Smooth muscle cell of the pulmonary artery (primary cell): ENCODE measurements at places on chromosomes 12 and 14. TPM values are rescaled to one million over a fixed set of nuclear protein-coding genes. Genes with fewer than 3 reads are reported as not detected.

The CLEC4A gene
- total RNA-seq = 0.07 and 0.89 TPM in 2 replicates

The NID2 gene
- 183 and 734 TPM in 2 replicates for total RNA-seq

The SOX5 gene
- 3.0 and 6.6 TPM in 2 replicates for total RNA-seq

The LRP1-AS gene
- 0.20 TPM in 1 of 2 replicates, not detected in the other for total RNA-seq

The SP1 gene
- 36.0 and 38.2 TPM in 2 replicates for total RNA-seq

The TAS2R7 gene
- not detected in 2 replicates for total RNA-seq

The ATF7IP gene
- total RNA-seq = 19.1 and 27.2 TPM in 2 replicates

The GPHB5 gene
- total RNA-seq = not detected in 2 replicates

The TAS2R42 gene
- not detected in 2 replicates for total RNA-seq
